ENCODE measurements at places on chromosomes 16 and 17. TPM values are rescaled to one million over a fixed set of nuclear protein-coding genes. Genes with fewer than 3 reads are reported as not detected.

The CDH13 gene
- total RNA-seq = not detected

The TNFRSF17 gene
- not detected for total RNA-seq

The C17orf113 gene
- 0.37 TPM for total RNA-seq

- no peak for DNase-seq
Observed at GRCh38 chr17:64500487-64500859, 3.6 kb upstream of the POLG2 start.

DNA sequence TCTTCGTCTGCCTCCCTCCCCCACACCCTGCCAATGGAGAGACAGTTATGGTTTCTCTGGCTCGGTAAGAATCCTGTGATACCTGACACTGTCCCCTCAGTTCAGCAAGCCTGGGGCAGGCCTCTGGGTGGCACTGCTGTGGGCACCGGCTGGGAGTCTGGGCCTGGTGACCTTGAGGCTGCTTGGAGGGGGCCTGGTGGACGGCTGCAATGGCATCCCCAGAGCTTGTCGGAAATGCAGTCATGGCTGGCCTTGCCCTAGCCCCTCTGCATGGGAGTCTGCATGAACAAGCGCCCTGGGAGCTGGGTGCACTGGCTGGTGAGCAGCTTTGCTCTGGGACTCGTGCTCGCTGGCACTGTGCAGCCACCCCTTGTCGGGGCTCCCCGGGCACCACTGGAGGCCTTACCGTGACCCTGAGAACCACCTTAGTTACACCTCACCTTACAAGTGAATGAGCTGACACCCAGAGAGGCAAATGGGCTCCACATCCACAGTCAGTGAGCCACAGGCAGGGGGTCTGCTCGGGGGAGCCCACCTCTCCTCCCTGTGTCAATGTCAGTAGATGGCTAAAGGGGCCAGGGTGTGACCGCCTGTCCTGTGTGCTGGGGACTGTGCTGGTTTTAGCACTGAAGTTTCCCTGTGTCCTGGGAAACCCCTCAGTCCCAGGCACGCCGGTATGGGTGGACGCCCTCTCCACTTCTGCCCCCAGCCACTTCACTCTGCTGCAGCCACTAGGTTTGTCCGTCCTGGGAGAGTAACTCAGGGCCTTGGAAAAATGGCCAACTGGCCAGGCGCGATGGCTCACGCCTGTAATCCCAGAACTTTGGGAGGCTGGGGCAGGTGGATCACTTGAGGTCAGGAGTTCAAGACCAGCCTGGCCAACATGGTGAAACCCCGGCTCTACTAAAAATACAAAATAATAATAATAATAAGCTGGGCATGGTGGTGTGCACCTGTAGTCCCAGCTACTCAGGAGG, 1.4 kb downstream of the LGALS3BP start:
- DNase-seq = no peak

DNA sequence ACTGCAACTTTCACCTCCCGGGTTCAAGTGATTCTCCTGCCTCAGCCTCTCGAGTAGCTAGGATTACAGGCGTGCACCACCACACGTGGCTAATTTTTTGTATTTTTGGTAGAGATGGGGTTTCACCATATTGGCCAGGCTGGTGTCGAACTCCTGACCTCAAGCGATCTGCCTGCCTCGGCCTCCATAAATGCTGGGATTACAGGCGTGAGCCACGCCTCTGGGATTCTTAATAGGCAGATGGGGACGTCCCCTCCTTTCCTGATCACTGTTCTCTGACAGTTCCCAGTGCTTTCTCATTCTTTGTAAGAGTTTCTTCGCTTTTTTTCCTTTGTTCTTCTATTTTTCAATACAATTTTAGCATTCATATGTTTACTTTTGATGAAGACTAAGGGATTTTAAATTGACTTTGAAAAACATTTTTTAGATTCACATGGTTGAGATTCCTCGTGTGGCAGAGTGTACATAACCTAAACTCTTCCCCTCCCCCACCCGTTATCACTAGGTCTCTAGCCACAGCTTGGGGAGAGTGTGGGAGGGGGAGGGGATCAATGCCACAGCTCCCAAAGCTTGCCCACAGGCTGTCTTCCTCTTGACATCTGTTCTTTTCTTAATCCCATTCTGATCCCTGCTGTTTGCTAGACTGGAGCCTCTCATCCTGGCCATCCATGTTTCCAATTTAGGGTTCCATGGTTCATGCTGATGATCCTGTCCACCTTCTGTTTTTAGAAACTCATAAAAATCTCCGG, 11.0 kb downstream of the ADORA2B start:
- no peak for DNase-seq
